Left lung (tissue), 14 donors: ENCODE measurements at places on chromosomes 12 and 14. TPM values are rescaled to one million over a fixed set of nuclear protein-coding genes. Genes with fewer than 3 reads are reported as not detected.

C14orf132 gene
- 23.2 TPM for total RNA-seq

DNAI7 gene
- total RNA-seq = 1.1 TPM

APOF gene
- not detected for total RNA-seq

ZNF410 gene
- 41.6 TPM for total RNA-seq

LRP1-AS gene
- not detected for total RNA-seq

ZCCHC8 gene
- 19.5 TPM for total RNA-seq
